Activated T-helper 2 cell treated with anti-CD3 and anti-CD28 coated beads, Interferon-gamma antibody, Interleukin-2, Interleukin-4, amounts not matched to agents 10 μg/mL and 5 μg/mL and 100 μg/mL, durations not matched to agents 14 hours and 24 hours and 36 hours (primary cell): ENCODE measurements at places on chromosomes 1 and 21. TPM values are rescaled to one million over a fixed set of nuclear protein-coding genes. Genes with fewer than 3 reads are reported as not detected.
A peak's percentile ranks its signal among the peaks of the same experiment; 100 is the strongest.

Gene SPATA45
- 0.41 TPM in 1 of 2 replicates, not detected in the other for total RNA-seq

DNA sequence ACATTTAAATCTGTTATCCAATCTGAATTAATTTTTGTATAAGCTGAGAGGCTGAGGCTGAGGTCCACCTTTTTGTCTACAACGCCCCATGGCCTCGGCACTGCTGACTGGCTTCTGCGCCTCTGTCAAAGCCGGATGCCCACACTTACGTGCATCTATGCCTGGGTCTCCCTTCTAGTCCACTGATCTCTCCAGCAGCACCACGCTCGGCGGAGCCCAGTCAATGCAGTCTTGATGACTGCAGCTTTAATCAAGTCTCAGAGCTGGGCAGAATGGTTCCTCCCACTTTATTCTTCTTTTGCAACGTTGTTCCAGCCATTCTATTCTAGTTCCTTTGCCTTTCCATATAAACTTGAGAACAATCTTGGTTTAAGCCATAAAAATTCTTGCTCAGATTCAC is 9.4 kb downstream of the PRDM15 start:
- no peak overlapping the region for H3K27ac ChIP-seq
- H3K27me3 ChIP-seq: no peaks in the 10 kb centered on the region
- H3K36me3 ChIP-seq: peaks cover 9% of the 10 kb centered on the region
- no peak overlapping the region for H3K4me3 ChIP-seq
- no peak for DNase-seq

Gene RBP7
- not detected in 2 replicates for total RNA-seq

- DNase-seq: peak; percentile 33
- peak overlapping the region; percentile 94 for H3K4me3 ChIP-seq
- peaks cover 1% of the 10 kb centered on the region for H3K27me3 ChIP-seq
- peak overlapping the region; percentile 93 for H3K27ac ChIP-seq
- peaks cover 15% of the 10 kb centered on the region for H3K36me3 ChIP-seq
Observed at GRCh38 chr1:206685334-206685768, 646 bp downstream of the MAPKAPK2 start.

GRCh38 chr1:241411056-241411775 is 54.2 kb upstream of the RGS7 start:
- H3K27me3 ChIP-seq: peaks cover 2% of the 10 kb centered on the region
- H3K4me1 ChIP-seq: no peaks in the 10 kb centered on the region
- H3K27ac ChIP-seq: no peak overlapping the region
- no peaks in the 10 kb centered on the region for H3K36me3 ChIP-seq

- peak overlapping the region; percentile 96 for H3K4me3 ChIP-seq
- H3K27me3 ChIP-seq: no peaks in the 10 kb centered on the region
- H3K36me3 ChIP-seq: peaks cover 40% of the 10 kb centered on the region
- H3K27ac ChIP-seq: peak overlapping the region; percentile 90
- no peak for DNase-seq
- H3K4me1 ChIP-seq: peaks cover 24% of the 10 kb centered on the region
Observed at GRCh38 chr1:226185141-226186036, 1.2 kb downstream of the ACBD3 start.

DNA sequence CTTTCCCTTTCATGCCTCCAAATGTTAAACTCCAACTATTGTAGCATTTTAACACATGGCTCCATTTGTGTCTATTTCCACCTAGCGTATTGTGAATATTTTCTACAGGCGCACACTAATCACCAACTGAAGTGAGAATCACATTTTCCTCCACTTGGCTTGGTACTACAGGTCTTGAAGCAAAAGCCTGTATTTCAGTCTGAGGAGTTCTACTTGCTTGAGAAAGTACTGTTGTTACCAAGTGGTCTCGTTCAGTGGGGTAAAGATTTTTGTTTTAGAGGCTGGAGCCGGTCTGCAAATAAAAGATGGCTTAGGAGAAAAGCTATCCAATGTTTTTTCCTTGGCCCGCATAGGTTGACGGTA is 550 bp upstream of the PTBP2 start:
- peak overlapping the region; percentile 95 for H3K4me3 ChIP-seq
- H3K27ac ChIP-seq: peak overlapping the region; percentile 78
- H3K36me3 ChIP-seq: peaks cover 22% of the 10 kb centered on the region
- peaks cover 20% of the 10 kb centered on the region for H3K4me1 ChIP-seq

Gene PRAMEF14
- not detected in 2 replicates for total RNA-seq

DNA sequence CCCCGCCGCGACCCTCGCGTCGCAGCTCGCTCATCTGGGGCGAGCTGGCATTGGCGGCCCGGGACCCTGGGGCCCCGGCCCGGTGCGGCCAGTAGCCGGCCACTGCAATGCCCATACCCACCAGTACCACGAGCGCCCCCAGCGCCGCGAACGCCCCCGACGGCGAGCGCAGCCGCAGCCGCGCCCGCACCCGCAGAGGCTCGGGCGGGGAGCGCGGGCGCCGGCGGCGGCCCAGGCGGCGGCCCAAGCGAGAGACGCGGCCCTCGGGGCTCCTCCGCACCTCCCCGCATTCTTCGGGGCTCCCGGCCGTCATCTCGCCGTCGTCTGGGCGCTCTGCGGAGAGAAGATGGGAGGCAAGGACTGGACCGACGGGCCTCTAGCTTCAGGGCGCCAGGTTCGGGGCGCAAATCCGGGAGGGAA is 2.2 kb downstream of the TMEM200B start:
- H3K27ac ChIP-seq: no peak overlapping the region
- no peaks in the 10 kb centered on the region for H3K4me1 ChIP-seq
- DNase-seq: no peak
- H3K4me3 ChIP-seq: no peak overlapping the region

Gene SPRR2A
- not detected in 2 replicates for total RNA-seq

DNA sequence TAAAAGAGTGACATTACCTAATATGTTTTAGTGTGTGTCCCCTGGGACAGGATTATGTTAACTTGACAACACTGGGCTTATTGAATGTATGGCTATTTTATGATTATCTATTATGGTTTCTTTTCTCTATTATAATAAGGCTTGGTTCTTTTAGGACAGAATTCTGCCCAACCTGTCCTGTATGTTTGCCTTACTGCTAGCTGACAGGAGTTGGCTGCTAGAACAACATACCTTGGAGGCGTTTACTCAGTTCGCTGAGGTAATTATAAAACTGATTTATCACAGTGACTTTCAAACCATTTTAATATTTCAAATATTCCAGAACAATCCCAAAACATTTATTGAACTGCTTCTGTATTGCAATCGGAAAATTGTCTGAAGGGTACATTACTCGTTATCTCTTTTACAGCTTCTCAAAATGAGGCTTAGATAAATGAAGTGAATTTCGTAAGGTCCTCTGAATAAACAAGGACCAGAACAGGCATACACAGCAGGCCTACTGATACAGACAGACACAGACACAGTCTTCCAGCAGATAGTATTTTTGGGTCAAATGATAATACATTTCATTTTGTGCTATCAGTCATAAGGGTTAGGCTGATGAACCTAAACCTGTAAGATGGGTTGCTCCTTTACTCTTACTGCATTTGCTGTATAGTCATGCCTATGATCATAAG is 44.2 kb downstream of the SCYL3 start:
- no peaks in the 10 kb centered on the region for H3K27me3 ChIP-seq
- H3K4me3 ChIP-seq: no peak overlapping the region

DNA sequence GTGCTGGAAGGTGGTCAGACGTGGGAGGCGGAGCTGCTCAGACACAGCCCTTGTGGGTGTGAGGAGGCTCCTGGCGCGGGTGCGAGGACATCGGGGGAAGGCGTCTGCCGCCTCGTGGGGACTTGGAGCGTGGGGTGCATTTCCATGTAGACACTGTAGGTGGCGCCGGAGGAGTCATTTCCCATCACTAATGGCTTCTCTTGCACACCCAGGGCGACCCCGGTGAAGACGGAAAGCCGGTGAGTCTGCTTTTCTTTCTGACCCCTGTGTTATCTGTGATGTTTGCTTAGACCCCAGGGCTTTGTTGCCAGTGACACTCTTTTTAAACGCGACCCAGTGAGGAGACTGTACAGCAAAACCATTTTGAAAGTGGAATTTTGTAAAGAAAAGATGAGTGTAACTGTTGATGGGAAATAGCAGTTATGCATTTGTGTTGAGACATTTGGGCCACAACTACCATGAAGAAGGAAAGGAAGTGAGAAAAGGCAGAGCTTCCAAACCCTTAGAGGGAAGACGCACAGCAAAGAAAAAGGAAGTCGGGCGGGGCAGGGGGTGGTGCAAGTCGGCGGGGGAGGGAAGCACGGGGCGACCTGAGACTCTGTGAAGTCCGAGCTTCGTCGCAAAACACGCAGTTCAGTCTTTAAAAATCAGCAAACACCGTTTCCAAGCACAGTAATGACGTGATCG is 64.0 kb downstream of the SLC19A1 start:
- H3K27me3 ChIP-seq: no peaks in the 10 kb centered on the region
- peak; percentile 73 for DNase-seq
- peak overlapping the region; percentile 96 for H3K27ac ChIP-seq
- H3K36me3 ChIP-seq: no peaks in the 10 kb centered on the region

GRCh38 chr1:9058465-9058864 is 11.0 kb downstream of the SLC2A5 start:
- no peaks in the 10 kb centered on the region for H3K4me1 ChIP-seq
- no peak for DNase-seq
- H3K4me3 ChIP-seq: no peak overlapping the region
- H3K27me3 ChIP-seq: peaks cover 6% of the 10 kb centered on the region
- H3K27ac ChIP-seq: no peak overlapping the region

Gene ADAMTS5
- total RNA-seq: not detected in 2 replicates

Gene CHODL
- not detected in 2 replicates for total RNA-seq

- H3K4me3 ChIP-seq: no peak overlapping the region
- H3K36me3 ChIP-seq: no peaks in the 10 kb centered on the region
- H3K27ac ChIP-seq: no peak overlapping the region
- peaks cover 8% of the 10 kb centered on the region for H3K4me1 ChIP-seq
- no peak for DNase-seq
- H3K27me3 ChIP-seq: no peaks in the 10 kb centered on the region
Observed at GRCh38 chr1:28981210-28981609, 66.8 kb downstream of the EPB41 start.

DNA sequence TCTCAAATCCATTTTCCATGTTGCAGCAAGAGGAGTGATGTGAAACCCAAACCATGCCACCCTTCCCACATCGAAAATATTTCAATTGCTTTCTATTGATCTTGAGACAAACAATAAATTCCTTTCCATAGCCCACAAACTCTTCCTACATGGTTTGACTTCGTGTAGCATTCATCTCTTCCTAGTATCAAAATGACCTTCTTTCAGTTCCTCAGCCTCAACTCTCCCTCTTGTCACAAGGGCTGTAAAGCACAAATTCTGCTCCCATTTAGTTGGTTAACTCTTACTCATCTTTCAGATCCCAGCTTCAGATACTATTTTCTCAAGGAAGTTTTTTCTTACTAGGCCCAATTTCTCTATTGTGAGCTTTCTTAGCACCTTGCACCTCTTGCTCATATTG is 99.0 kb downstream of the ZNF281 start:
- no peaks in the 10 kb centered on the region for H3K36me3 ChIP-seq
- peaks cover 10% of the 10 kb centered on the region for H3K4me1 ChIP-seq
- H3K27me3 ChIP-seq: peaks cover 30% of the 10 kb centered on the region
- no peak for DNase-seq

Gene MPL
- not detected in 2 replicates for total RNA-seq

GRCh38 chr1:46295306-46295705 is 8.1 kb downstream of the LRRC41 start:
- H3K27ac ChIP-seq: no peak overlapping the region
- H3K4me3 ChIP-seq: no peak overlapping the region
- no peaks in the 10 kb centered on the region for H3K27me3 ChIP-seq
- peaks cover 10% of the 10 kb centered on the region for H3K4me1 ChIP-seq
- no peak for DNase-seq

DNA sequence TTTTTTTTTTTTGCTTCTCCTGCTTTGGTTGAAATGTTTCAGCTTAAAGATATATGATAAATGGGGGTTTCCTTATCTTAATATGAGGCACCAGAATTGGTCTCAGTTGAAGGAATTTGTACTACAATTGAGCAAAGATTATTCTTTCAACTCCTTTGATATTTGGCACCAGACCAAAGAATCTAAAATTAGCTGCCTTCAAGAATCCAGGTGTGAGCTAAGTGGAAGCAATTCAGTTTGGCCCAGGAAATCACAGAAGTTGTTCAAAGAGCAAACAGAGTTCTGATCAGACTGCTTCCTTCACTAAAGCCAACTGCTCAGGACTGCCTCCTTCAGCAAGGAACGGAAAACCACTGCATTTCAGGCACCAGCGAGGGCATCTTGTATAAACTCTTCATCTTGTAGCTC is 68.3 kb upstream of the BCAR3 start:
- peak overlapping the region; percentile 25 for H3K27ac ChIP-seq
- no peaks in the 10 kb centered on the region for H3K27me3 ChIP-seq
- no peak for DNase-seq
- no peak overlapping the region for H3K4me3 ChIP-seq

Gene RGS5
- 2.3 and 2.8 TPM in 2 replicates for total RNA-seq

GRCh38 chr1:243407284-243408018 is 151.6 kb downstream of the SDCCAG8 start:
- H3K27me3 ChIP-seq: no peaks in the 10 kb centered on the region
- H3K4me3 ChIP-seq: peak overlapping the region; percentile 14
- no peak for DNase-seq
- peak overlapping the region; percentile 62 for H3K27ac ChIP-seq
- peaks cover 13% of the 10 kb centered on the region for H3K36me3 ChIP-seq

DNA sequence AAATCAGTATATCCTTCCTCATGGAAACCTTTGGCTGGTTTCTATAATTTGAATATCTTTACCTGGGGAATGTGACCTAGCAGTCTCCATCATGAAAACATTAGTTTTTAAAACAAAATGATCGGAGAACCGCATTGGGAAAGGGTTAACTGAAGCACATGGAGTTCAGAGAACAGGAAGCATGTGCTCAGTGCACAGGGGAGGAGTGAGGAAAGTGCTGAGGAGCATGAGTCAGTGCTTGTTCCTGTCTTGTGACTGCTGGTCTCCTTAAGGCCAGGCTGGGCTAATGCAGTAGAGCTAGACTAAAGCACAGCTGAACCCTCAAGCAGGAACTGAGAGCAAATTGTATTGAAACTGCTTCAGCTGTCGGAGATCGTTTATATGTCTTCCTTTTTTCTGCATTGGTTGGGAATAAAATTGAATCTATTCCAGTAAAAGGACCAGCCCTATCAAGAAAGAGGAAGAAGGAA is 5.8 kb downstream of the IFI16 start:
- peaks cover 88% of the 10 kb centered on the region for H3K36me3 ChIP-seq
- DNase-seq: peak; percentile 68
- H3K4me3 ChIP-seq: peak overlapping the region; percentile 91
- peaks cover 60% of the 10 kb centered on the region for H3K4me1 ChIP-seq

DNA sequence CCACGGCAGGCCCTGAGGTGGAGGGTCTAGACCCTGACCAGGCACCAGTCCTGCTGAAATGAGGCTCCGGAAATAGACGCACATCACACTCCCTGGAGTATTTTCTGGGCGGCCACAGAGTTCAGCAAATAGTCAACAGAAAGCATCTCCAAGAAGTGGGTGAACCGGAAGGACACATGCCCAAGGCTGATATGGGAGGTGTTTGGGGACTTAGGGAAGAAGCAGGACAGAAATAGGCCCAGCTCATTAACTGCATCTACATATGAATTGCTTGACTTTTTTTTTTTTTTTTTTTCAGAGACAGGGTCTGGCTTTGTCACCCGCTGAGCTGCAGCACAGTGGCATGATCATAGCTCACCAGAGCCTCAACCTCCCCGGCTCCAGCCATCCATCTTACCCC is 36.5 kb upstream of the GPR157 start:
- peaks cover 18% of the 10 kb centered on the region for H3K4me1 ChIP-seq
- H3K36me3 ChIP-seq: no peaks in the 10 kb centered on the region
- DNase-seq: no peak
- no peak overlapping the region for H3K27ac ChIP-seq
- no peak overlapping the region for H3K4me3 ChIP-seq

Gene LIN28A
- total RNA-seq: not detected in 2 replicates

Gene CACNA1S
- not detected in 2 replicates for total RNA-seq
